Cerebellar nuclear complex (tissue), 1 donor: ENCODE measurements at places on chromosomes 1 and 21.

- no peak for DNase-seq
These were observed 317.6 kb upstream of the PLD5 start for GRCh38 chr1:242842094-242842493.

- DNase-seq = no peak
These were observed 144.9 kb upstream of the HP1BP3 start for GRCh38 chr1:20931930-20932436.

DNA sequence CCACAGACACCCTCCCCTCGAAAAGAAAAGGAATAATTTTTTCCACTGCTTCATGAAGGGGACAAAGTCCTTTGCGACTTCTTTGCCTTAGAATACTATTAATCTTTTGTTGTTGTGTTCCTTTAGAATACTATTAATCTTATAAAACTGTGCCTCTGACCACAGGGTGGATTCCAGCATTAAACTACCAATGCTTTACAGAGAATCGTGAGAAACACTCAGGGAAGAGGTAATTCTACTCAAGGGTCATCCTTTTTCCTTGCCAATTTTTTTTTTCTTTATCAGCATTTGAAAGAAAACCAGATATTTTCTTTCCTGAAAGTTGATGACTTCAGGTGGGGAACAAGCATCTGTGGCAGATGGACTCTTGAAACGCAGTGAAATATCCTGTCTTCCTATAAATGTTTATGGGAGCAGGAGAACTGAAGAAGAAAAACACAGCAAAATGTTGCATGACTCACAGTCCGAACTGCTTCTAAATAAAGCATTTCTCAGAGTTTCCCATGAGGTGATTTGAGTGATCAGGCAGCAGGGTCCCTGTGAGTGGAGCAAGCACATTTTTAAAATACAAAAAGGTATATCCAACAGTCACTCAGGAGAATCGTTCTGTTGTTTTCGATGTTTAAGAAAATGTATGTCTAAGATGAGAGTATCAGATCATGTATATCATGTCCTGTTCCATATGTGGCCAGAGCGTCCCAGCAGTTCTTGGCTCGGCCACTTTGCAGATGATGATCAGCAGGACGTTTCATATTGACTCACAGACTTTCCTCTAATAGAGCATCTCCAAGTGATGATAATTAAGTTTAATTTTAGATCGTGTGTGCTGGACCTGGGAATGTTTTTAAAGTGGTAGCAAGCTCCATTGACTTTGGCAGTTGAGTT, 154.2 kb upstream of the RUNX1 start:
- DNase-seq = no peak

- no peak for DNase-seq
These were observed 47.6 kb upstream of the HOOK1 start for GRCh38 chr1:59767119-59767518.

- no peak for DNase-seq
These were observed 19.0 kb downstream of the MORC3 start for GRCh38 chr21:36338975-36339374.
